Effector memory CD4-positive, alpha-beta T cell (primary cell): ENCODE measurements at places on chromosomes 1 and 21.
A peak's percentile ranks its signal among the peaks of the same experiment; 100 is the strongest.

DNA sequence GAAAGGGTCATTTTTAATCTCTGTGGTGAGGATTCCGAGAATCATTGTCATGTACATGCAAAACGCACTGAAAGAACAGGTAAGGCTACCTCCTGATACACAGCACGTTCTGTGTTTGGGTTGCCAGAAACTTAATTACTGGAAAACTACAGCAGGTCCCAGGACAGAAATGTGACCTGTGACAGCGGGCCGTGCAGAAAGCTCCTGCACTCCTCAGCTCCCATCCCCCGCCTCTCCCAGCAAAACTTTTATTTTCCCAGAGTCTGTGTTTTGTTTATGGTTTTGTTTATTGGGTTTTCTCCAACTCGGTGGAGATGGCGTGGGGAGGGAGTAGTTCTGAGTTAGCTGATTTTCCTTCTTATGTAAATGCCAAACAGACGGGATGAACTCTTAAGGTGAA is 44.7 kb downstream of the SLC44A3 start:
- no peak for DNase-seq

GRCh38 chr21:31203431-31204054 is 140.5 kb downstream of the TIAM1 start:
- no peak for DNase-seq

DNA sequence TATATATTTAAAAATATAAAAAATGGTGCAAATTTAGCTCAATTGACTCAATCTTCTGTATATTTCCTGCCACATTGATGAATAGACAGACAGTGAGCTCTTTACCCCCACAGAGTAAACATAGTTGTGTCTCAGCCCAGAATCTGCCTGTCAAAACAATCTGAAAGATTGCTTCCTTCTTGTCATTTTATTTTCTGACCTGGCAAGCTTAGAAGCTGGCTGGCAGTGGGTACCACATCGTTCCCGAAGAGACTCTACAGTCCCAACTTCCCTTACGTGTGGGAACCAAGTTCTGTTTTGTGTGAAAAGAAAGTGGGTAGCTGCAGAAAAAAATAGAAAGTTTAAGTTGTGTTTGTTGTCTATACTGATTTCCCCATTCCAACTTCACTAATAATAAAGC is 629.3 kb upstream of the NEGR1 start:
- DNase-seq: no peak

- no peak for DNase-seq
Observed at GRCh38 chr1:15137809-15138208, 15.7 kb upstream of the TMEM51 start.

DNA sequence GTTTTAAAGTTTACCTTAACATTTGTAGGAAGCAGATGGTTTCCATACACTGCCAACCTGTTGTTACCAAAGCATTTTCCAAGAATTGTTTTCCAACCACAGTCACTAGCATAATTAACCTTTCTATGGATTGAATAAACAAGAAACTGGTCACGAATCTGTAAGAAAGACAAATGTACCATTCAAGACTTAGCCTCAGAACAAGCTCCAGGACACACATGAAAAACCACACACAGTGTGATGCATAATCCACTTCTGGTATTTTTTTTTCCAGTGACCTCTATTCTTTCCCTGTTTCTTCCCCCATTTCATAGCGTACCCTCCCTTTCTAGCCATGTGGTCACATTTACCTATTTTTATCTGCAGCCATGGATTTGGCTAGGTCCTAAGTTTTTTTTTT is 29.6 kb upstream of the C1orf87 start:
- DNase-seq: no peak

DNA sequence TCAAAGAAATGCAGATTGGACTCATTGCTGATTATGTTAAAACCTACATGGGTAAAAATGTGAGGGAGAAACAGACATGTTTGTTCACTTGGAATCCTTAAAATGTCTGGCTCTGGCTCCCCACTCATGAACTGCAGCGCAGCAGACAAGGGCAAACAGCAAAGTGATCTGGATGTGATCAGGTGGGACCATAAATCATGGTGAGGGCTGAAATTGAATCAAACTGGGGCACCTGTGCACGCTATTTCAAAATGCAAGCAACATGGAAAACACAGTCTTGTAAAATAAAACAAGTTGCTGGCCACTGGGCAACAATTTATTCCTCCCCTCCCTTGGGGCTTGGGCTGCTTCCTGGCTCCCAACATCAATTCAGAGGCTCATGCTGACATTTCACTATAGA is 373.4 kb downstream of the SEC16B start:
- DNase-seq: no peak

DNA sequence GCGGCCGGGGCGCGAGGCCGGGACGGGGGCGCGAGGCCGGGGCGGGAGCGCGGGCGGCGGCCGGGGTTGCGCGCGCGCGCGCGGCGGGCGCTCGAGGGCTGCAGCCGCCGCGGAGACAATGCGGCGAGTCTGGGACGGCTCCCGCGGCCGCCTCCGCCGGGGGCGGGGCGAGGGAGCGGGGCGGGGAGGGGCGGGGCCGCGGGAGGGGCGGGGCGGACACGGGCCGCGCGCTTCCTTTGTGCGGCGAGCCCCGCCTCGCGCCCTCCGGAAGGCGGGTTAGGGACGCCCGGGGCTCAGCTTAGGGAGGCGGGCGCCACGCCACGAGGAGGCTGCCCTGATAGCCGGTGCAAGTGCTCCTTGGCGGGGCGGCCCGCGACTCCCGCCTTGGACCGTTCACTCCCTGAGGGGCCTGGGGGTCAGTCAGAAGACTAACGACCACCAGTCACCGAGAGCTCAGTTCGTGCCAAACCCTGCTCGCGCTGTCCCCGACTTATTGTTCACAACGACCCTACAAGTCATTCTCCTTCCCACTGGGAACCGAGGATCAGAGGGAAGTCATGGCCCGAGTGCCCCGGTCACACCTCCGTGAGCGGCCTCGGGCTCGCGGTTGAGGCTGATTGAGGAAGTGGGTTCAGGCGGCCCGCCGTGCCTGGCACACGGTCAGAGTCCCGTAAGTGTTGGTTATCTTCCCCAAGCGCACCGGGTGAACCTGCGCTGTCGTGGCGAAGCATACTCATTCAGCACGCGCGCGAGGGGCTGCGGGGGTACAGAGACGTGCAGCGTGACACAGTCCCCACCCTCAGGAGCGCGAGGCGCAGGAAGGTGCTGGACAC is 29.1 kb upstream of the A3GALT2 start:
- peak; percentile 71 for DNase-seq
